ENCODE measurements at places on chromosomes 7 and 10.

GRCh38 chr7:77778535-77778934 lies 19.7 kb downstream of the TMEM60 start:
- DNase-seq = no peak

DNA sequence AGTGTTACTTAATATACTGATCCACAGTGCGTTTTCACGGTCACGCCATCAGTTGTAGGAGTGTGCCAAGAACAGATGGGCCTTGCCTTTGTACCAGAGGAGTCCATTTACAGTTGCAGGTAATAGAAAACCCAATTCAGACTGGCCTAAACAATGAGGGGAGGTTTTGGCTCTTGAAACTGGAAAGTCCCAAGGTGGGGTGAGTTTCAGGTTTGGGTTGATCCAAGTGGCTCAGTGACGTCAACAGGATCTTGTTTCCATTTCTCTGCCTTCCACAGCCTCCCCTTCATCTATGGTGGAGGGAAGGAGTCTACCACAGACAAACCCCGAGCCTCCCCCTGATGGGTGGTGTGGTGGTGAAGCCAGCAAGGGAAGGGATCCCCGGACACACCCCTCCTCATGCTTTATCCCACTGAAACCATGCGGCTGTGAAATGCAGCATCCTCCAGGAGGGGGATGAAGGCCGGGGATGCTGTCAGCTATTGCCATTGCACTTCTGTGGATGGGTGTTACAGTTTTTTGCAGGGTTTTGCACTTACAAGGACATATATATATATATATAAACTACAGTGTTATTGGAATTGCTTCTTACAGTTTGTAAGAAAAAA lies 14.8 kb upstream of the SH2D4B start:
- no peak for DNase-seq

GRCh38 chr7:30029696-30030095 lies 1.5 kb downstream of the PLEKHA8 start:
- DNase-seq = no peak

GRCh38 chr10:26860102-26860442 lies 686 bp downstream of the ABI1 start:
- DNase-seq = peak; percentile 53

DNA sequence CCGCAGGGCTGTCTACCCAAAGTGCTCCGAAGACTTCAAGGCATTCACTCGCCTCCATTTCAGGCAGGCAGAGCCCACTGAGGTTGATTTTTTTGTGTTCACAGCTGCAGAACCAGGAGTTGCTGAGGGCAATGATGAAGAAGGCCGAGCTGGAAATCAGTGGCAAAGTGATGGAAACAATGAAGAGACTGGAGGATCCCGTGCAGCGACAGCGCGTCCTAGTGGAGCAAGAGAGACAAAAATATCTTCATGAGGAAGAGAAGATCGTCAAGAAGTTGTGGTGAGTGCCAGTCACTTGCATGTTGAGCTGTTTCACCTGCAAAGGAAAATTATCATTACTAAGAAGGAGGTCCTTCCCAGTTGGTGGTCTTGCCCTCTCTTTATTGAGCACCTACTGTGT lies 210.5 kb downstream of the ARHGAP21 start:
- peak; percentile 23 for DNase-seq

DNA sequence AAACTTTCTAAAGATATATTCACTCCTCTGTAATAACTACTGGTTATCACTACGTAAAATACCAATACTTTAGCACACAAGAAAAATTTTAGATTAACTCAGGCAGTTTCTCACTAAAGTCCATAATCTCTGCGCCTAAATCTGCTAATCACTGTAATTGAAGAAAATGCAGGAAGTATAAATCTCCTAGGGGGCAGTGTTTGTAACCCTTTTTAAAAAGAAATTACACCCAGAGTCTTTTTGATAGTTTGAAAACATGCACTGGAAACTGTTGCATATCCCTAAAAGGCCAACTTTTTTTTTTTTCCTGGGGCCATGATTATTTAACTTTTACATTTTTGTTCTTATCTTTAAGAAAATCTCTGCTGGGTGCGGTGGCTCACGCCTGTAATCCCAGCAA lies 209.6 kb downstream of the KIAA1217 start:
- peak; percentile 75 for DNase-seq

- DNase-seq = no peak
Measured at GRCh38 chr7:23334482-23335056, 35.4 kb downstream of the MALSU1 start.

GRCh38 chr7:51158742-51159445 lies 157.7 kb downstream of the COBL start:
- DNase-seq = no peak

- DNase-seq = peak; percentile 64
Measured at GRCh38 chr7:154953006-154953684, 49.8 kb downstream of the PAXIP1 start.

DNA sequence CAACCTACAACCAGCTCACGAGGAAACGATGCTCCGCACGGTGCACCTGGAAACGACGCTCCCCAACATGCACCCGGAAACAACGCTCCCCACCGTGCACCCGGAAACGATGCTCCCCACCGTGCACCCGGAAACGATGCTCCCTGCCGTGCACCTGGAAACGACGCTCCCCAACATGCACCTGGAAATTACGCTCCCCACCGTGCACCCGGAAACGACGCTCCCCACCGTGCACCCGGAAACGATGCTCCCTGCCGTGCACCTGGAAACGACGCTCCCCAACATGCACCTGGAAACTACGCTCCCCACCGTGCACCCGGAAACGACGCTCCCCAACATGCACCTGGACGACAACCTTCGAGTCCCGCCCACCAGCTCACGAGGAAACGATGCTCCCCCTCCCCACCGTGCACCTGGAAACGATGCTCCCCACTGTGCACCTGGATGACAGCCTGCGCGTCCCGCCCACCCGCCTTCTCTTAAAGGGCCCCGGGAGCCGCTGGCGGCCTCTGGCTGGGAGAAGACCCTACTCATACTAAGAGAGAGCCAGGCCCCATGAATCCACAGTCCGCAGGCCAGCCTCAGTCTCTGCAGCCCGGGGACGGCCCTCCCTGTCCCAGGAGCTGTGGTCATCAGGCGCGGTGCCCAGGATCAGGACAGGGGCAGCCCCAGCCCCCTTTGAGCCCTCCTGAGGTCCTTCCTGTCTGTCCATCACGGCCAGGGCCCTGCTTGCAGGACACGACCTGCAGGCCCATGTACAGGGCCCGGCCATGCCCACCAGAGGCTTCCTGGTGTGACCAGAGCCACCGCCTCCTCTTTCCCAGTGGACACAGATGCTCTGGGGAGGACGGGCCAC lies 98.3 kb downstream of the PDGFA start:
- DNase-seq = no peak

GRCh38 chr7:140867467-140868462 lies 57.0 kb downstream of the BRAF start:
- no peak for DNase-seq

DNA sequence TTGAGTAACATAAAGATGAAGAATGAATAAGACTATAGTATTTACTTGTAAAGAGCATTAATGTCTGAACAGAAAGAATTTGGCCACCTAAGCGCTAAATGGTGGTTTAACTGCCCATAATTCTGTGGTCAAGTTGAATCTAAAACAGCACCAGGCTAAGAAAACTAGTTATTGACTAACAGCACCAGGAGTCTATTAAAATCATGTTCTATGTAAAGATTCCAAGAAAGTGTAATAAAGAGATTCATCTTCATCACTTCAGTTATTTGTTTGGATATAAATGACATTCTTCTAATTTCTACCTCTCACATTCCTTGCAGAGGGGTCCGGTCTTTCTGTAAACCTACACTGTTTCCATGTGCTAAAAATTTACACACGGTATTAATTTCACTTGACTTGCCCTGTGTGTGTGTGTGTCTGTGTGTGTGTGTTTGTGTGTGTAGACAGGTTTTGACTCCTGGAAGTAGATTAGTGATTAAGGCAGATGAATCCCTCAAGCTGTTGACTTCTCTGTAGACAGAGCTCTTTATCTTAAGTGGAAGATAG lies 84.4 kb downstream of the KLF6 start:
- no peak for DNase-seq

DNA sequence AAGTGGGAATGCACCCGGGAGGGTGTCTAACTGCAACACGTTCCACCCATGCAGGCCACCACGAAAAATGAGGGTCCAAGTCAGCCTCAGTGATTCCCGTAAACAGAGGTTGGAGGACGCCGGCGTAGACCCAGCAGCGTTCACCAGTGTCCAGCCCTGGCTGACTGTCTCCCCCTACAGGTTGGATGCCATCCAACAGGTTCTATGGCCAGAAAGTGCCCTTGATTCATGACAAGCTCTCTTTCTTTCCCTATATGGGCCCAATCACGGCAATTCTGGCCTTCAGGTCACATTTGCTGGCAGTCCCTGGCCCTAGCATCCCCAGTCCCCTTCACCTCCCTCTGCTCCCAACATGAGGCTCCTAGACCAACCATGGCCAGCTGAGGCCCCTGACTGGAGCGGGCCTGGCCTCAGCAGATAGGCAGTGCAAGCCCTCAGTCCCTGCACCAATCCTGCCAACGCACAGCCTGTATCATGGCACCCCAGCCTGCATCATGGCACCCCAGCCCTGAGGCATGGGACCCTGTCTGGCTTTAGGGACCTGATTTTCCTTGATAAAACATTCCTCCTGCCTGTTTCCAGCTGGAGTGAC lies 227.4 kb downstream of the GRID1 start:
- peak; percentile 71 for DNase-seq

DNA sequence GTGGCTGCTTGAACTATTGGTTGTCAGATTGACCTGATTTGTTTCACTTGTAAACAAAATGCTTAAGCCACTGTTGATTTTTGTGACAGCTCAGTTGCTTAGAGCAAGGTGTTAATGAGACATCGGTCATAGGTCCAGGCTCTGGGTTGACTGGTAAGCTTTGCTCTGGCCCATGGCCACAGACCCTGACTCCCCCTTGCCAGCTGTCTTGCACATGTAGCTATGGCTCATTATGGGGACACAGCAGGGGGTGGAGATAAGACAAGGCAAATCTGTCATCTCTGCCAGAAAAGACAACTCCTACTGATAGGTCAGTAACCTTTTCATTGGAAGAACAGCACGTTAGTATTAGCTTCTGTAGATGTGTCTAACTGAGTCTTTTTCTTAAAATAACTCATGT lies 95.3 kb downstream of the KAT6B start:
- DNase-seq = no peak

DNA sequence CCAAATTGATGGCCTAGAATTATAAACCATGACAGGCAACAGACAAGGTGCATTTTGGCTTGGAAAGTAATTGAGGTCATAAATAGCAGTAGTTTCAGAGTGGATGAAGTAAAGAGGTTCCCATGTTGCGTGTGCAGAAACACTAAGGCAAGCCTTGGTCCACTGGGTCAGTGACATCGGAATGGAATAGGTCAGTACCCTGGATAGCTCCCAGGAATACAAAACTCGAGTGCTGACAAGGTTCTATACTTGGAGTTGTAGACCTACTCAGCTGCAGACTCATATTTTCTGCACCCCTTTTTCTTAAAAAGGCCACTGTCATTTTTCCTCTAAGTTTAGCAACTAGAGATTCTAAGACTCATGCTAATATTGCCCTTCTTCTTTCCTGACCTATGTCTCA lies 132.8 kb downstream of the DYNC1I1 start:
- peak; percentile 13 for DNase-seq

DNA sequence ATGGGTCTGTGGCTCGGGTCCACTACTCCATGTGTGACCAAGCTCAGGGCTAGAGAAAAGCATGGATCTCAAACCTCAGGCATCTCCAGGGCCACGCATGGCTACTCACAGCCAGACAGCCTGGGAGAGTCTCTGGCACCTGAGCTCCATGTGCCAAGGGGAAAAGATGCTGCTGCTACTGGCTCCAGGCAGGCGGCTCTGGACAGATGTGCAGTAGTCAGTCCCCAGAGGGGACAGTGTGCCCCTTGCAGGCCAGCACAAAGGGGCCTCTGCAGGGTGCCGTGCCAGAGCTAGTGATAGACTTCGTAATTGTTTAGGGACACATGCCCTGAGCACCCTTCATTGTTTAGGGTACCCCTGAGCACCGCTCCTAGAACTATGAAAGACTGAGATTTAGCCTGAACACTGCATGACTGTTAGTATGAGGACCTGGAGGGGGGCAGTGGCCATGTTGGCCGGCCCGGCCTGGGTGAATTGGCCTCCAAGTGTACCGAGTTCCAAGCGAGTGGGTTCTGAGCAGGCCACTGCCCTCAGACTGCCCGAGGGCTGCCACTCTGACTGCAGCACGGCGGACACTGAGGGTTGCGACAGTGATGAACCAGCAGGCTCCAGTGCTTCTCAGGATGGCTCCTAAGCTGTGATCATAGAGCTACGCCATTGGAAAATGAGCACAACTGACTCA lies 80.7 kb downstream of the TCERG1L start:
- DNase-seq = no peak

DNA sequence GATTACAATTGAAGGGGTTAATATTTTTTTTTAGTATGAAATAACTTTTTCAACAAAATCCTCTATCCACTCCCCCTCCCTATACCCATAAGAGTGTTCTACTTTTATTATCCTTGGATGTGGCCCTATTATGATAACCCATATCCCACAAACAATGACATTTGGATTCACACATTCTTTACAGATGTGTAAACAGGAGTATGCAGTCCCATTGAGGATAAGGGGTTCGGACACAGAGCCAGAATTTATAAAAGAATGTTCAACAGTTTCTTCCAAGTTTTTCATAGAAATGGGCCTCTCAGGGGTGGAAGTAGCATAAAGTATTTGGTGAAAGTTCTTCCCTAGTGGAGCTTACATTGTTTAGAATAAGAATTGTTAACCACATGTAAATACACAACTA lies 16.1 kb upstream of the PCLO start:
- no peak for DNase-seq

DNA sequence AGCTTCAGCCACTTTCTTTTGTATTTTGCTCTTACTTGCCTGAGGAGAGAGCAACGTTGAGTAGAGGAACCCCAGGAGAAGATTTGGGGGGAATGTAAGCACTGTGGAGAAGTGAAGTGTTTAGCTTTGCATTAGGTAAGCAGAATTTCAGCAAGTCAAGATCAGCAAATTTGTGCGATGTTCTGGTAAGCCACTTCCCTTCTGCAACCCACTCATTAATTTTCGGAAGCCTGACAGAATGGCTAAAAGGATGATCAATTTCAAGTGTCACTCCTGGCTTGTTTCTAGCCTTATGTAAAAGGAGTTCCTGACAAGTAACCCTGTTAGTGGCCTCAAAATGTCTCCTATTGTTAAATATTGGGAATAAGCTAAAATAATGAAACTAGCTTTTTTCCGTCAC lies 48.5 kb upstream of the NXPH1 start:
- DNase-seq = no peak

DNA sequence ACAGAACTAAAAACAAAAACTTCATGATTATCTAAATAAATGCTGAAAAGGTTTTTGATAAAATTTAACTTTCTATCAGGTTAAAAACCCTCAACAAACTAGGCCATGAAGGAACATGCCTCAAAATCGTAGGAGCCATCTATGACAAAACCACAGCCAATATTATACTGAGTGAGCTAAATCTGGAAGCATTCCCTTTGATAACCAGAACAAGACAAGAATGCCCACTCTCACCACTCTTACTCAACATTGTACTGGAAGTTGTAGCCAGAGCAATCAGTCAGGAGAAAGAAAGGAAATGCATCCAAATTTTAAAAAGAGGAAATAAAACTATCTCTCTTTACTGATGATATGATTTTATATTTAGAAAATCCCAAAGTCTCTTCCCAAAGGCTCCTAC lies 228.7 kb downstream of the CHRM2 start:
- no peak for DNase-seq
